ENCODE measurements at places on chromosomes 12 and 14.

GRCh38 chr14:90644882-90645281 is 171.3 kb downstream of the TTC7B start:
- DNase-seq = no peak

GRCh38 chr12:113184900-113185179 is 438 bp downstream of the DDX54 start:
- peak; percentile 63 for DNase-seq

- no peak for DNase-seq
These were observed 224.8 kb downstream of the C12orf50 start for GRCh38 chr12:87804386-87804785.

DNA sequence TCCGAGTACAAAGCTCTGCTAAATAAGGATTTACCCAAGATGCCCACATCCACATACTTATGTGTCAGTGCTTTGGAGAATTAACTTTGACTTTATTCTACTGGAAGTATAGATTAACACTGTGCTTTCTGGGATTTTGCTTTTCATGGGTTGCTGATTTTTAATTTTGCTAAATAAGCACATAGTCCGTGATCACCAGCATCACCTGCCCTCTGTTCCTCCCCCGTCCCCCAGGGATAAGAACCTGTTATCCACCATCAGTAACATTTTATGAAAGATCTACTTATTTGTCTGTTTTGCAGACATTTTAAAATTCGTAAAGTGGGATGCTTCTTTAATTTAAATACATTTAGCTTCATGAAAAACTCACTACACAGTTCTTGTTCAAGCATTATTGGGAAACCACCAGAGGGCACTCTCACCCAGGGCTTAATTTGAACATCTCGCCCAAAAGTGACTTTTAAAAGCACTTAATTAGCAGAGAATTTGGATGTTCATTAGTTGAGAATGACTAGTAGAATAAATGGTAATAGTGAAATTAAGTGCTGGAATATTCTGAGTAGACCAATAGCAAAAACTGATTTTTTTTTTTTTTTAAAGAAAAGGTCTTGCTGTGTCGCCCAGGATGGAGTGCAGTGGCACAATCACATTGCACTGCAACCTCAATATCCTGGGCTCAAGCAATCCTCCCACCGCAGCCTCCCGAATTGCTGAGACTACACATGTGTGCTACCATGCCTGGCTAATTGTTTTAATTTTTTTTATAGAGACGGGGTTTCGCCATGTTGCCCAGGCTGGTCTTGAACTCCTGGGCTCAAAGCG is 35.7 kb downstream of the MRPL42 start:
- DNase-seq = peak; percentile 2

DNA sequence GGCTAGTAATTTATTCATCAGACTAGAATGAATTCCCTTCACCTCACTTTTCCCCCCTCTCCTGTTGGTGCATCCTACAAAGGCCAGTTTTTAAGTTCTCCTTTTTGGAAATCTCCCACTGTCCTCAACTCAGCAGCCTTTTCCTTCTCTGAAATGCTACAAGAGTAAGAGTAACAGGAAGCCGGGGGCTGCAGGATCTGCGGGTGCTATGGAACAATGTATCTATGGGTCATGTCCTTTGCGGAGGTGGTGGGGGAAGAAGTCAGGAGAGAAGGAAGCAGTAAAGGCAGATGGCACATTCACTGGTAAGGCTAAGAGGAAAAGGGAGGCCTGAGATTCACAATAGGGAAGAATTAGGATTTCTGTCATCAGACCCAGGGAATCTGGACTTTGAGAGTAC is 22.2 kb upstream of the TESC start:
- DNase-seq = no peak

DNA sequence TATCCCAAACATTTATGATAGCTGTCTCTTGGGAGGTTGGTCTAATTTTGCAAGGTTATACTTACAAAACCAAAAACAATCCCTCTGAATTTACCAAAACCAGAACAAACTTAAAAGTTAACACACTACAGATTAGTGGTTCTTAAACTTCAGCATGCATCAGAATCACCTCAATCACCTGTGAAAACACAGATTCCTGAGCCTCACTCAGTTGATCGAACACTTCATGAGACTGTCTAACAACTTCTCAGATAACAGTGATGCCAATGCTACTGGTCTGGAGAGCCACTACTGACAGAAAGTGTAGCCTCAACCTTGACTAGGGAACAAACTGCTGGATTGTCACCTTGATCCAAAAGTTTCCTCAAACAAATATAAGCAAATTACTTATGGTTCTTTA is 44.2 kb downstream of the ATP2B1 start:
- no peak for DNase-seq

Data from NCI-H187 (cell line).